ENCODE measurements at places on chromosomes 12 and 14. TPM values are rescaled to one million over a fixed set of nuclear protein-coding genes. Genes with fewer than 3 reads are reported as not detected.

CD9 gene
- polyA plus RNA-seq: 116 TPM

LRRC10 gene
- not detected for polyA plus RNA-seq

UNC79 gene
- polyA plus RNA-seq: 0.01 TPM

RASAL1 gene
- 0.30 TPM for polyA plus RNA-seq

FAM186B gene
- 0.05 TPM for polyA plus RNA-seq

SMIM41 gene
- polyA plus RNA-seq: not detected

PTCSC3 gene
- polyA plus RNA-seq: not detected

MARK3 gene
- polyA plus RNA-seq: 66.2 TPM

HCAR2 gene
- polyA plus RNA-seq: 0.07 TPM

RAD51AP1 gene
- polyA plus RNA-seq: 26.5 TPM

OR6S1 gene
- polyA plus RNA-seq: not detected

MANSC4 gene
- polyA plus RNA-seq: not detected

GPR84 gene
- polyA plus RNA-seq: 0.04 TPM

ANKRD33 gene
- not detected for polyA plus RNA-seq
